Keratinocyte (primary cell): ENCODE measurements at places on chromosomes 7 and 10. TPM values are rescaled to one million over a fixed set of nuclear protein-coding genes. Genes with fewer than 3 reads are reported as not detected.
A peak's percentile ranks its signal among the peaks of the same experiment; 100 is the strongest.

- no peak for DNase-seq
- no peaks in the 10 kb centered on the region for H3K36me3 ChIP-seq
- no peak overlapping the region for H3K4me3 ChIP-seq
- H3K4me1 ChIP-seq: no peaks in the 10 kb centered on the region
- no peak overlapping the region for H3K27ac ChIP-seq
- H3K27me3 ChIP-seq: no peaks in the 10 kb centered on the region
Observed at GRCh38 chr10:49272251-49273081, 26.5 kb upstream of the C10orf71 start.

DNA sequence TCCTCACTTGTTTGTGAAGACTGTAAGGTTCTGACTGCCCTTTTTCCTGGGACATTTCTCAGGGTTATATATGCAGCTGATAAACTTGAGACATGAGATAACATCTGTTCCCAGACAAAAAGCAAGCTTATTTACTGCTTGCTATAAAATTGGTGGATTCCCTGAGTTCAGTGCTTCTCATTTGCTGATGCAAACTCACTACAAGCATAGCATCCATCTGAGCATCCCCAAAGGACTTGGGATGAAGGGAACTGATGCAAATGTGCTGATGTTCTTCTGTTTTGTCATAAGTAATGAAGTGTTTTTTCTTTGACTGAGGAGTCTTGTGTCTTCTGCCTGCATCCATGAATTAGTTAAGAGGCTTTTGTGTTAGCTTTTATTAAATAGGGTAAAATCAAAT is 183.2 kb downstream of the ADK start:
- peaks cover 5% of the 10 kb centered on the region for H3K36me3 ChIP-seq
- H3K27ac ChIP-seq: no peak overlapping the region
- H3K4me1 ChIP-seq: peaks cover 19% of the 10 kb centered on the region
- no peak for DNase-seq

GRCh38 chr7:151315038-151315655 is 26.5 kb upstream of the NUB1 start:
- no peak overlapping the region for H3K4me3 ChIP-seq
- no peaks in the 10 kb centered on the region for H3K4me1 ChIP-seq
- DNase-seq: peak; percentile 13
- no peaks in the 10 kb centered on the region for H3K27me3 ChIP-seq
- no peaks in the 10 kb centered on the region for H3K36me3 ChIP-seq

DNA sequence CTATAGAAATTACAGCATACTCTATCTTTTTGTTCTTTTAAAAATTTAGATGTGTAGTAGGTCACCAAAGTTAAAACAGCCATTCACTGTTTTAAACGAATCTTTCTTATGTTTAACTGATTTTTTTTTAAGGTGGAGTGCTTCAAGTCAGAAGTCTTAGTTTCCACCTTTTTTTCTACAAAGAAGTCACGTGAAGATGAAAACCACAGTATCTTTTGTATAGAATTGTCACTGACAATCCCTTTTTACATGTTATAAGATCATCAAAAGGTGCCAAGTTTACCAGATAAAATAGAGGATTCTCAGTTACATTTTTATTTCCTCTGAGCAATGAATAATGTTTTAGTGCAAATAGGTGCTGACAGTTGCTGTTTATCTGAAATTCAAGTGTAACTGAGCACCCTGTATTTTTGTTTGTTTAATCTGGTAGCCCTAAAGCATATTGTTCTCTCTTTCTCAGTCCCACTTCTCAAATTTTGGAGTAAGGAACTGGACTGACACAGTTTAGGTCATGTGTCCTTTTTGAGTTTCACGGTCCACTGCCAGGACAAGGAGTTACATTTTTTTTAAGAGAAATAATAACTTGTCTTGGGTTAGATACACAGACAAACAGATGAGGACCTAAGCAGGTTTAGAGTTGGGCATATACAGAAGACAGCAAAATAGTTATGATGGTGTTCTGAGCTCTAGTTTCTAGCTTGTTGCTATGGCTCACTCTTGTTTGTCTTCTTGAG is 233.2 kb upstream of the MBL2 start:
- no peaks in the 10 kb centered on the region for H3K4me1 ChIP-seq
- DNase-seq: no peak
- no peak overlapping the region for H3K27ac ChIP-seq
- no peaks in the 10 kb centered on the region for H3K36me3 ChIP-seq
- H3K27me3 ChIP-seq: no peaks in the 10 kb centered on the region
- no peak overlapping the region for H3K4me3 ChIP-seq

DNA sequence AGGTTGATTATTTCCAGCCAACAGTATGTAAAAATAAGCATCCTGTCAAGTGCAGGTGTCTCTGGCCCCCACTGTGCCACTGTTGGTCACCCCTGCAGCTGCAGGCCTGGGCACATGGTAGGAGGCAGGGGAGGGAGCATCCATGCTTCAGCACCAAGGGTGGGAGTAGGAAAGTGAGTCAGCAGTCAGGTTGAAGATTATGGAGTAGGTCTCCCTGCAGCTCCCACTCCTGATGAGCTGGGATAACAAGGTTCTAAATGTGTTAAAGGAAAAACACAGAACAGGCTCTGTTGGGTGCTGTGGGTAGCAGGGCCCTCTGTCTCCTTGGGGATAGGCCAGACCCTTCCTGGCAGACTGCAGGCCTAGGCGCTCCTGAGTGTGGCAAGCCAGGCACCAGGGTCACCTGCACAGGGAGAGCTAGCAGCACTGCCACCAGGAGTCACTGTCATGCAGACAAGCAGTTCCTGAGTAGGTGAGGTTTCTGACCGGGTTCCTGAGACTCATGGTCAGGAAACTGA is 59.3 kb downstream of the NUDCD3 start:
- H3K4me3 ChIP-seq: no peak overlapping the region
- DNase-seq: no peak
- peaks cover 4% of the 10 kb centered on the region for H3K4me1 ChIP-seq
- peaks cover 24% of the 10 kb centered on the region for H3K36me3 ChIP-seq
- no peak overlapping the region for H3K27ac ChIP-seq
- no peaks in the 10 kb centered on the region for H3K27me3 ChIP-seq

- peaks cover 5% of the 10 kb centered on the region for H3K27me3 ChIP-seq
- no peaks in the 10 kb centered on the region for H3K36me3 ChIP-seq
- no peak overlapping the region for H3K4me3 ChIP-seq
- no peaks in the 10 kb centered on the region for H3K4me1 ChIP-seq
- no peak for DNase-seq
- no peak overlapping the region for H3K27ac ChIP-seq
Observed at GRCh38 chr7:132760244-132760623, 184.0 kb upstream of the PLXNA4 start.

GRCh38 chr7:14622559-14622958 is 280.0 kb downstream of the DGKB start:
- H3K4me1 ChIP-seq: no peaks in the 10 kb centered on the region
- H3K27ac ChIP-seq: no peak overlapping the region
- H3K27me3 ChIP-seq: no peaks in the 10 kb centered on the region
- no peaks in the 10 kb centered on the region for H3K36me3 ChIP-seq
- H3K4me3 ChIP-seq: no peak overlapping the region

GRCh38 chr7:99667179-99667578 is 12.6 kb downstream of the CYP3A5 start:
- no peaks in the 10 kb centered on the region for H3K36me3 ChIP-seq
- no peak for DNase-seq
- H3K4me1 ChIP-seq: no peaks in the 10 kb centered on the region
- H3K27me3 ChIP-seq: no peaks in the 10 kb centered on the region

DNA sequence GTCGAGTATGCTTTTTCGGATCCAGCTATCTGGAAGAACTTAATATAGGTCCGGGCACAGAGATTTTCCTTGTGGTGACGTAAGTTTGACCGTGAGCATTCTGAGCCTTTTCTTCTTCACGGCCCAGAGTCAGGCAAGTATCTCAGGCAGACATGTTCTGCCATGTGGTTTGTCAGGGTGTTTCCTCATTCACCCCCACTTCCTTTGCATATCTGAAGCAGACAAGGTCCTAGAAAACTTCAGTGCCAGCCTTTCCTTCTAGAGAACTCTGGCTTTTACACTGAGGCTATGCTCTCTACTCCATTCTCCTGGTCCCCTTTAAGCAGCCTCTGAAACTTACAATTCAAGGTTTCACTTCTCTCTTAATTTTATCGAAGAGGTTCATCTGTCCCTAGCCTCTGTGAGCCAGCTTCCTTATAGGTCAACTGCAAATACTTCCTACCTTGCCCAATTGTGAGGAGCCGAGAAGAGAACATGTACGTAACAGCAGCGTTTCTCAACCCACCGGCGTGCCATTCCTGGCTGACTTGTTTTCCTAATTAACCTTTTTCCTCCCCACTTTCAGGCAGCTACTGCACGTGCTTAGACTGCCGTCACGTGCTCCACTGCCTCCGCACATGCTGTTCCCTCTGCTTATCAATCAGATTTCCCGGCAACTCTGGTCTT is 47.3 kb downstream of the CDCA7L start:
- H3K4me3 ChIP-seq: no peak overlapping the region
- H3K36me3 ChIP-seq: peaks cover 3% of the 10 kb centered on the region
- no peak overlapping the region for H3K27ac ChIP-seq
- no peaks in the 10 kb centered on the region for H3K4me1 ChIP-seq
- no peak for DNase-seq

DNA sequence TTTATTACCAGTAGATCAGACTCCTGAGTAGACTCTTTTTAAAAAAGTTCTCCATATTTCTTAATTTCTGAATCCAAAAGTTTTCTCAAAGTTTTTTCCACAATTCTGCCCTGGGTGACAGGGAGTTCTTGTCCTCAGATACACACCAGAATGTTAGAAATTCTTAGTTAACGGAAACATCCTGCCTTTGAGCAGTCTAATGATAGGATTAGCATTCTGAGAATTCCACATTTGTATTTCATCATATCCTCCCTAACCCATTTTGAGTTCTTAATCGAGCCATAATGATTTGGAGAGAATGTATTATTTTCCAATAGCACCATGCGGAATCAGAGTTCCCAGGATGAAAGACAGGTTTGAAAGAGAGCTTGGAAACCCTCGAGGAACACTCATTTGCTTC is 28.9 kb upstream of the MRPS33 start:
- H3K4me1 ChIP-seq: no peaks in the 10 kb centered on the region
- H3K27me3 ChIP-seq: no peaks in the 10 kb centered on the region
- no peak overlapping the region for H3K27ac ChIP-seq
- no peaks in the 10 kb centered on the region for H3K36me3 ChIP-seq

GRCh38 chr7:97075928-97076327 is 41.6 kb upstream of the SDHAF3 start:
- no peaks in the 10 kb centered on the region for H3K27me3 ChIP-seq
- H3K4me1 ChIP-seq: no peaks in the 10 kb centered on the region
- no peak for DNase-seq
- no peak overlapping the region for H3K4me3 ChIP-seq
- no peaks in the 10 kb centered on the region for H3K36me3 ChIP-seq

DNA sequence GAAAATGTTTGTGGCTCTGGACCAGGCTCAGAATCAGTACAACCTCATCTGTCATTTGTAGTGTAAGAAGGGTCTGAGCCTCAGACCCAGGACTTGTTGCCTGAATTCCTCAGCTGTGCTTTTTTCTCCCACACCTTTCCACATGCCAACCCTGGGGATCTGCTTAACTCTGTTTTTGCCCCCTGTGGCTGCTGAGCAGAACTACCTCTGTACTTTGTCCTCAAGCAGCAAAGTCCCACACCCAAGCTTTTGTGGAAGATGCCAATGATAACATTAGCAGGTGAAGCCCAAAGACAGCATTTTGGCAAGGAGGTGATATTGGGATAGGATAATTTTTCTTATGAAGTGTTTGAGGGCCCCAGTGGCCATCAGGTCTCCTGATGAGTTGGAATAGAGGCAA is 5.8 kb upstream of the CYP2C18 start:
- H3K27me3 ChIP-seq: no peaks in the 10 kb centered on the region
- DNase-seq: no peak
- no peaks in the 10 kb centered on the region for H3K36me3 ChIP-seq
- H3K4me3 ChIP-seq: no peak overlapping the region
- H3K27ac ChIP-seq: no peak overlapping the region

DNA sequence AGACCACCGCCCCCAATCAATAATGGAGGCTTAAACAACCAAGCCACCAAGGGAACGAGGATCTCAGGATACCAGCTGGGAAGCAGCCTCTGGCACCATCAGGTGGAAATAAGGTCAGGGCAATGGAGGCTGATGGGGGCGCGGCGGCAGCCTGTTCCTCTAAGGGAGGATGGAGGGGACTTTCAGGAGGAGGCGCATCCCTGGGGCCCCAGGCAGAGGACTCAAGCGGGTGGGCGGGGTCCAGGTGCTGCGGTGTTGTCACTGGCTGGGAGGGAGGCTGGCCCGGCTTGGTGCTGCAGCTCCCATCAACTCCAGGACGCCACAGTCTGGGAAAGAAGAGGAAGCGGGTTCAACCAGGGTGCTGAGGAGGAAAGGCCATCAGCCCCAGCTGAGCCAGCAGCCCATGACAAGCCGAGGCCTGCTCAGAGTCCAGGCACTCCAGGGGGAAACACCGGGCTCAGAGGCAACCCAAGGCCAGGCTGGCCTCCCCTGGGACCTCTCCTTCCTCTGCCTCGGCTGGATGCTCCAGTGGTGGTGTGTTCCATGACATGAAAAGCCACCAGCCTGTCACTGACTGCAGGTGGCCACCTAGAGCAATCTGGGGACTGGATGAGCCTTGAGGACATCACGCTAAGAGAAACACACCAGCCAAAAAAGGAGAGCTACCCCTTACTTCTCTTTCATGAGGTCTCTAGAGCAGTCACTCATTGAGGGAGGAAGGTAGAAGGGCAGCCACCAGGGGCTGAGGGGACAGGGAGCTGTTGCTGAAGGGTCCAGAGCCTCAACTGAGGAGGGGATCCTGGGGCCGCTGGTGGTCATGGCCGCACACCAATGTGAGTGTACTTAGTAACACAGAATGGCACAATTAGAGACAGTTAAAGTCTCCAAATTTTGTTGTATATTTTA is 4.6 kb downstream of the GIGYF1 start:
- H3K36me3 ChIP-seq: peaks cover 14% of the 10 kb centered on the region
- DNase-seq: no peak
- H3K4me1 ChIP-seq: peaks cover 13% of the 10 kb centered on the region
- no peak overlapping the region for H3K4me3 ChIP-seq
- no peak overlapping the region for H3K27ac ChIP-seq

DNA sequence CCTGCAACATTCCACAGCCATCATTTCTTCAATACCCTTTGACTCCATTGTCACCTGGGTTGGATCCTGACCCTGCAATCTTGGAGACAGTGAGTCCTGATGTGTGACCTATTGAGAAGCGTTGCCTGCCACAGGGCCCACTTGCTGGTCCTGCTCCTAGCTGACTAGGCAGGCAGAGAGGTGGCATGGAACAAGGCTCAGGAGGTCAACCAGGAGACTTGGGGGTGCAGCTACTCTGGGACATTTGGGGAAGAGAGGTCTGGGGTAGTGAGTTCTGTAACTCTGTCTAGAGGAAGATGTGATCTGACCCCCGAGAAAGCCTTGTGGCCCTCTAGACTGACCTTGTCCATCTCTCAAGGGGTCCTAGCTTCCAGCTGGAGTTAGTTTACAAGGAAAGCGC is 1.8 kb downstream of the ZMIZ2 start:
- H3K27me3 ChIP-seq: no peaks in the 10 kb centered on the region
- no peak for DNase-seq
- H3K4me3 ChIP-seq: no peak overlapping the region
- H3K27ac ChIP-seq: no peak overlapping the region
- peaks cover 34% of the 10 kb centered on the region for H3K4me1 ChIP-seq

GRCh38 chr7:139949629-139950028 is 113.1 kb downstream of the PARP12 start:
- no peak overlapping the region for H3K4me3 ChIP-seq
- no peaks in the 10 kb centered on the region for H3K36me3 ChIP-seq
- H3K27ac ChIP-seq: no peak overlapping the region
- DNase-seq: no peak
- no peaks in the 10 kb centered on the region for H3K4me1 ChIP-seq

- peak overlapping the region; percentile 19 for H3K27ac ChIP-seq
- H3K36me3 ChIP-seq: no peaks in the 10 kb centered on the region
- peaks cover 48% of the 10 kb centered on the region for H3K4me1 ChIP-seq
Observed at GRCh38 chr10:11886851-11887250, 63.7 kb downstream of the PROSER2 start.

The MRLN gene
- polyA plus RNA-seq: not detected in 3 replicates

The AGAP4 gene
- 9.1 to 18.2 TPM (median 13.3 TPM) in 3 replicates for polyA plus RNA-seq
